Uterus (tissue), 4 donors: ENCODE measurements at places on chromosomes 16 and 17.

GRCh38 chr16:12871784-12872183 lies 29.6 kb upstream of the SHISA9 start:
- H3K4me3 ChIP-seq, result no peak overlapping the region
- no peaks in the 10 kb centered on the region for H3K36me3 ChIP-seq
- H3K27me3 ChIP-seq, result no peaks in the 10 kb centered on the region
- H3K27ac ChIP-seq, result no peak overlapping the region

DNA sequence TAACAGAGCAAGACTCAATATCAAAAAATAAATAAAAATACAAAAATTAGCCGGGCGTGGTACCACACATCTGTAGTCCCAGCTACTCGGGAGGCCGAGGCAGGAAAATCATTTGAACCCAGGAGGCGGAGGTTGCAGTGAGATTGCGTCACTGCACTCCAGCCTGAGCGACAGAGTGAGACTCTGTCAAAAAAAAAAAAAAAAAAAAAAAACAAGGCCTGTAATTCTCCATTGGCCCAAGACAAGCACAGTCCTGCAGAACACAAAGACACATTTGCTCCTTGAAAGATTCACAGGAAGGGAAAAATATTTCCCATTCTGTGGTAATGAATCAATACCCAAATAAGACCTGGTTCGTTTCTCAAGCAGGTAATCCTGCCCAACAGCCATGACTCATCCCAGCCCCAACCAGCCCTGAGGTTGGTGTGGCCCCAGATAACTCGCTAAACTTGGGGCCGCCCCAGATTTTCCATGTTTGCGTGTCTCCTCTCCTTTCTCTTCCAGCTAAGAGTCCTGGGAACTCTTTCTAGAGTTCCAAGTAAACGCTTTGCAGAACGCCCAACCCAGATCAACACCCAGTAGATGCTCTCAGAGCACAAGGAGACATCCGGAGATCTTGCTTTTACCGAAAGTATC lies 40.3 kb upstream of the SNN start:
- H3K4me1 ChIP-seq, result no peaks in the 10 kb centered on the region
- no peak for DNase-seq
- H3K27me3 ChIP-seq, result no peaks in the 10 kb centered on the region

DNA sequence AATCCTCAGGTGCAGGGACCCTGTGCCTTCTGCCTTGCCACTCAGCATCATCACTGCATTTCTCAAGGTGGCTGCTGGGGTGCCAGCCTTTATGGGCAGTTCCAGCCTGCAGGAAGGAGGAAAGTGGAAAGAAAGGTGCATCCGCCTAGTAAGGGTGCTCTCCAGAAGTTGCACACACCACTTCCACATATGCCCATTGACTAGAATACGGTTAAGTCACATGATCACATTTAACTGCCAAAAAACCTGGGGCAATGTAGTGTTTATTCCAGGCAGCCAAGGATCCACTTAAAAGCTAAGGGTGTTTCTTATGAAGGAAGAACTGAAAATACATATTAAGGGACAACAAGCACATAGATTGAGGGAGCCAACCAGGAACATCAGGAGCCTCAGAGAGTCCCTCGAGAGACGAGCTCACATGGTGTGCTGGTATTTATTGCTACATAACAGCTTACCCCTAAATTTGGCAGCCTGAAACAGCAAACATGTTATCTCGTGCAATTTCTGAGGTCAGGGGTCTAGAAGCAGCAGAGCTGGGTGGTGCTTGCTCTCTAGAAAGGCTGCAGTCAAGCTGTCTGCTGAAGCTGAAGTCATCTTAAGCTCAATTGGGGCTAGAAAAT lies 52.0 kb upstream of the MMP2 start:
- no peak overlapping the region for H3K4me3 ChIP-seq
- no peaks in the 10 kb centered on the region for H3K27me3 ChIP-seq
- H3K27ac ChIP-seq, result no peak overlapping the region
- no peaks in the 10 kb centered on the region for H3K36me3 ChIP-seq
- no peaks in the 10 kb centered on the region for H3K4me1 ChIP-seq

GRCh38 chr16:89709166-89709565 lies 7.7 kb upstream of the SPATA2L start:
- H3K27me3 ChIP-seq, result no peaks in the 10 kb centered on the region
- H3K4me1 ChIP-seq, result no peaks in the 10 kb centered on the region
- no peaks in the 10 kb centered on the region for H3K36me3 ChIP-seq
- H3K4me3 ChIP-seq, result no peak overlapping the region
- no peak for DNase-seq
- H3K27ac ChIP-seq, result no peak overlapping the region

GRCh38 chr17:50472286-50472685 lies 3.6 kb upstream of the CHAD start:
- DNase-seq, result no peak
- no peak overlapping the region for H3K27ac ChIP-seq
- no peaks in the 10 kb centered on the region for H3K36me3 ChIP-seq
- H3K4me3 ChIP-seq, result no peak overlapping the region

- no peak overlapping the region for H3K4me3 ChIP-seq
- no peak overlapping the region for H3K27ac ChIP-seq
- no peaks in the 10 kb centered on the region for H3K36me3 ChIP-seq
Observed at GRCh38 chr17:81151278-81151677, 14.0 kb upstream of the PVALEF start.

GRCh38 chr17:63694229-63694949 lies 5.5 kb downstream of the LIMD2 start:
- no peak overlapping the region for H3K27ac ChIP-seq
- H3K36me3 ChIP-seq, result no peaks in the 10 kb centered on the region
- no peaks in the 10 kb centered on the region for H3K27me3 ChIP-seq
- no peaks in the 10 kb centered on the region for H3K4me1 ChIP-seq

GRCh38 chr17:56890906-56891674 lies 22.8 kb downstream of the TRIM25 start:
- DNase-seq, result no peak
- H3K27me3 ChIP-seq, result no peaks in the 10 kb centered on the region
- H3K27ac ChIP-seq, result no peak overlapping the region
- no peak overlapping the region for H3K4me3 ChIP-seq
- H3K4me1 ChIP-seq, result no peaks in the 10 kb centered on the region

- H3K27me3 ChIP-seq, result no peaks in the 10 kb centered on the region
- peaks cover 4% of the 10 kb centered on the region for H3K4me1 ChIP-seq
- no peak overlapping the region for H3K27ac ChIP-seq
- H3K4me3 ChIP-seq, result no peak overlapping the region
Observed at GRCh38 chr17:82799591-82799990, 40.2 kb downstream of the ZNF750 start.

- no peak overlapping the region for H3K4me3 ChIP-seq
- DNase-seq, result no peak
- H3K36me3 ChIP-seq, result no peaks in the 10 kb centered on the region
- peaks cover 69% of the 10 kb centered on the region for H3K27me3 ChIP-seq
Observed at GRCh38 chr17:79799538-79800324, 2.9 kb upstream of the CBX8 start.

DNA sequence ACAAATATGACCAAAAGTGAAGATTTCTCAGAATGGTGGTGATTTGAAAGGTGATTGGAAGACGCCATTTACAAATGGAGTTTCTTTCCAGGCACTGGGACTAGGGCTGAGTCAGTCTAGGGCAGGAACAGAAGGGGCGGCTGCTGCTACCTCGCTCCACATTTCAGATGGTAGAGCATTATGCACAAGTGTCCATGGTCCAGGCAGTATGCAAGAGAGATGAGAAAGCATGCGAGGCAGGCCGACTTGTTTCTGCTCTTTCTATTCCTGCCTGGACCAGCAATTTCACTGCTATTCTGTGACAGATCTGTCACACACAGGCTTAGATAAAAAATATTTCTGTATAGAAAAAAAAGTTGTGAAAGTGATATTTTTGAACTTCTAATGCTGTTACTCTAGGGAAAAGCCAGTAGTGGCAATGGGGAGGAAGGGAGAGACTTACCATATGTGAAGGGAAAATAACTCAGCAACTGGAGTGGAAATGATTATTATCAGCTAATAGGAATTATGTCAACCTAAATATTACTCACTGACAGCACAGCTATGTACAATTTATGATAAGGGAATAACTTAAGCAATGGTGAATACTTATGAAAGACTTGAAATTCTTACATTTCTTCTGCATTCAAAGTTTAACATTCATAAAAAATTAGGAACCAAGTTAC lies 134.7 kb upstream of the NETO2 start:
- no peak for DNase-seq
- H3K36me3 ChIP-seq, result no peaks in the 10 kb centered on the region
- H3K27me3 ChIP-seq, result no peaks in the 10 kb centered on the region
- no peak overlapping the region for H3K27ac ChIP-seq
- H3K4me3 ChIP-seq, result no peak overlapping the region

DNA sequence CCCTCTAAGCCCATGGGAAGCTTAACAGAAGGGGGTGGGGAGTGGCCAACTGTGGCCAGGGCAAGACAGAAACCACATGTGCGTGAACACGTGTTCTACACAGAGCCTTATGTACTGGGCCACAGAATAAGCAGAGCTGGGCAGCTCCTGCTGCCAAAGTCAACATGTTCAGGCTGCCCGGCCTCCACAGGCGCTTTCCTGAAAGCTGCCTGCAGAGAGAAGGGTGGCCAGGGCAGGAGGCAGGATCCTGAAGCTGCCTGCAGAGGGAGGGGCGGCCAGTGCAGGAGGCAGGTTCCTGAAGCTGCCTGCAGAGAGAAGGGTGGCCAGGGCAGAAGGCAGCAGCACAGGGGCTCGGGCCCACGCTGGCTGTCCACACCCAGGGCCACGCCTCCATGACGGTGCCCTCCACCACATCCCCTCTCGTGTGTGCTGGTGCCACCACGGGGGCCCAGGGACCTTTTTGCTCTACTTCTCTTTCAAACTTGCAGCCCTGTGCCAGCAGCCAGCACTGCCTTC lies 79.5 kb downstream of the ANKRD11 start:
- H3K4me1 ChIP-seq, result peaks cover 32% of the 10 kb centered on the region
- H3K4me3 ChIP-seq, result no peak overlapping the region
- H3K27ac ChIP-seq, result no peak overlapping the region
- H3K36me3 ChIP-seq, result no peaks in the 10 kb centered on the region

DNA sequence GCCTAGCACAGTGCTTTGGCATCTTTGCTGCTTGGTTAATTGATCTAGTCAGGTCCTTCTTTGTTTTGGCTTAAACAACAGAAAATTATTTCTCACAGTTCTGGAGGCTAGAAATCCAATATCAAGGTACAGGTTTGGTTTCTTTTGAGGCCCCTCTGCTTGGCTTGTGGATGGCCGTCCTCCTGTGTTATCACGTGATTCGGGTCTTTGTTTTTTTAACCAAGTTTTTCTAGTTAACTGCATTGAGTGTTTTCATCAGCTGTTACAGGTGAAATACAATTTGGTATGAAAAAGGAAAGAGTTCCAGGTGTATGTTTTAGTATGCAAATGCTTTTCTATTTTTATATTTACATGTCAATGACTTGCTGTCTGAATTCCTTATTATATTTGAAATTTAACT lies 2.8 kb downstream of the NLK start:
- no peaks in the 10 kb centered on the region for H3K27me3 ChIP-seq
- no peak overlapping the region for H3K27ac ChIP-seq
- H3K4me1 ChIP-seq, result peaks cover 10% of the 10 kb centered on the region
- no peaks in the 10 kb centered on the region for H3K36me3 ChIP-seq
- H3K4me3 ChIP-seq, result no peak overlapping the region

- H3K4me1 ChIP-seq, result peaks cover 32% of the 10 kb centered on the region
- no peaks in the 10 kb centered on the region for H3K36me3 ChIP-seq
Observed at GRCh38 chr16:85200471-85201278, 88.4 kb upstream of the CIBAR2 start.

DNA sequence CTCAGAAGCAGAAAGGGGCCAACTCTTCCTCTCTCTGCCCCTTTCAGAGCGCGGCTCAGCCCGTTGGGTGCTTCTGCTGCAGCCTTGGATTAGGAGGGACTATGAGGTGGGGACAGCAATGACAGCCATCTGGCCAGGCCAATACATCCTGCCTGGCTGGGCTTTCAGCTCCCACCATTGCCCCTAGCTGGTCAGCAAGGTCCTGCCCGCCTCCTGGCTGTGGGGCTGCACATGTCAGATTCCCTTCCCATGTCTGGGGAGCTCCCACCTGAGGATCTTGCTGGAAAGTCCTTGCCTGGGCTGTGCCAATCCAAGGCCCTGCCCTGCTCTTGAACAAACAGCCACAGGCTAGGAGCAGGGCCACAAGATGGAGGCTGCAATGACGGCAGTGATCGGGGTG lies 8.3 kb downstream of the TRIM65 start:
- no peaks in the 10 kb centered on the region for H3K4me1 ChIP-seq
- no peaks in the 10 kb centered on the region for H3K27me3 ChIP-seq
- no peak overlapping the region for H3K4me3 ChIP-seq
- no peaks in the 10 kb centered on the region for H3K36me3 ChIP-seq
- no peak overlapping the region for H3K27ac ChIP-seq

GRCh38 chr16:11020792-11021551 lies 76.6 kb downstream of the CLEC16A start:
- H3K4me1 ChIP-seq, result no peaks in the 10 kb centered on the region
- H3K27ac ChIP-seq, result peak overlapping the region; percentile 28
- no peak overlapping the region for H3K4me3 ChIP-seq
- H3K36me3 ChIP-seq, result no peaks in the 10 kb centered on the region
- DNase-seq, result peak; percentile 41

DNA sequence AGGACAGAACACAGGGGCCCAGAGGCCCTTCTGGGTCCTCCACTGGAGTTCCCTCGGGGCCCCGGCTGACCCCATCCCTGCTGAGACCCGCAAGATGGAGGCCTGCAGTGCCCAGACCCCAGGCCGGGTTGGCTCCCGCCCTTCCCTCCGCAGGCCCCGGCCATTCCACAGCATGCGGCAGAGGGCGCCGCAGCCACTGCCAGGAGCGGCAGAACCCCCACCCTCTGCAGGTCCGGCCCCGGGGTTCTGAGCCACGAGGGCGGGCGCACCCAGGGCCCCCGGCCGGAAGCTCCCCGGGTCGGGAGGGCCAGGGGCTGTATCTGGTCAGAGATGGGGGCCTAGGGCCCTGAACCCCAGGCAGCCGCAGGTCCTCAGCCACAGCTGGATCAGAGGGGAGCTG lies 2.4 kb upstream of the PERCC1 start:
- DNase-seq, result no peak
- no peaks in the 10 kb centered on the region for H3K36me3 ChIP-seq
- no peak overlapping the region for H3K4me3 ChIP-seq
- no peak overlapping the region for H3K27ac ChIP-seq
- H3K4me1 ChIP-seq, result no peaks in the 10 kb centered on the region

GRCh38 chr17:63996430-63997182 lies 1.5 kb upstream of the PRR29 start:
- no peak overlapping the region for H3K4me3 ChIP-seq
- H3K4me1 ChIP-seq, result peaks cover 6% of the 10 kb centered on the region
- H3K36me3 ChIP-seq, result no peaks in the 10 kb centered on the region
- H3K27ac ChIP-seq, result no peak overlapping the region

- H3K27ac ChIP-seq, result no peak overlapping the region
- no peaks in the 10 kb centered on the region for H3K36me3 ChIP-seq
- H3K4me1 ChIP-seq, result no peaks in the 10 kb centered on the region
- no peaks in the 10 kb centered on the region for H3K27me3 ChIP-seq
Observed at GRCh38 chr17:51319186-51319585, 58.8 kb downstream of the UTP18 start.
